ENCODE measurements at places on chromosomes 7 and 10. TPM values are rescaled to one million over a fixed set of nuclear protein-coding genes. Genes with fewer than 3 reads are reported as not detected.

- peak; percentile 43 for DNase-seq
Measured at GRCh38 chr7:50826371-50827172, 43.9 kb upstream of the GRB10 start.

Gene IL15RA
- 63.0 TPM for total RNA-seq

Gene CYP26A1
- total RNA-seq: not detected

- no peak for DNase-seq
Measured at GRCh38 chr7:54159088-54159487, 383.1 kb upstream of the VSTM2A start.

Gene UFSP1
- not detected for total RNA-seq

Gene SEM1
- 5.1 TPM for total RNA-seq

DNA sequence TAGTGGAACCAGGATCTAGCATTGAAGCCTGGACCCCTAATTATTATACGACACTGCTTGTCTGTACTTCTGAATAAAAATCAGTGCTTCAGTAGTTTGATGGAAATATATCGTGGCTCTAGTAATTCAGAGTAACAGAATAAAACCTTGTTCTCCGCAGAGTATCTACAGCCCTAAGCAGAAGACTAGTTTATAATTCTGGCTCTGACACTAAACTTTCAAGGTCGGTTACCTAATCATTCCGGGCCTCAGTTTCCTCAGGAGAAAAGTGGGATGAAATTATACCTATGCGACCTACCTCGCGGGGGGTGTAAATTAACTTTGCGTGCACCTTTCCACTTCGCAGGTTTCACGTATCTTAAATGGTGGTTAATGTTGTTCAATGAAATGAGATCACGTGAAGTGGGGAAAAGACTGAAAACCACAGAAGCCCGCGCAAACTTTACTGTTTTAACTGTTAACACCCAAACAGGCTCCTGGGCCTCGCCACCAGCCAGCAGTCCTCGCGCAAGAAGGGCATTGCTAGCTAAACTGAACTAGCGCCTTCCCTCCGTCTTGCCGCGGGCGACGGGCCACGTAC, 615 bp downstream of the THAP5 start:
- DNase-seq: no peak

All from stomach (tissue), 19 donors.